Astrocyte of the cerebellum (primary cell): ENCODE measurements at places on chromosomes 11 and 22.

GRCh38 chr11:70324376-70325115 is 54.1 kb downstream of the PPFIA1 start:
- DNase-seq, result no peak

- DNase-seq, result peak; percentile 81
Observed at GRCh38 chr22:26512149-26512793, at the start of gene TFIP11. Gene TFIP11 (minus strand): TSS chr22:26512473. CDS start chr22:26510272, 2,201 bp downstream.

- no peak for DNase-seq
Observed at GRCh38 chr11:114167771-114168448, 108.4 kb downstream of the ZBTB16 start.

DNA sequence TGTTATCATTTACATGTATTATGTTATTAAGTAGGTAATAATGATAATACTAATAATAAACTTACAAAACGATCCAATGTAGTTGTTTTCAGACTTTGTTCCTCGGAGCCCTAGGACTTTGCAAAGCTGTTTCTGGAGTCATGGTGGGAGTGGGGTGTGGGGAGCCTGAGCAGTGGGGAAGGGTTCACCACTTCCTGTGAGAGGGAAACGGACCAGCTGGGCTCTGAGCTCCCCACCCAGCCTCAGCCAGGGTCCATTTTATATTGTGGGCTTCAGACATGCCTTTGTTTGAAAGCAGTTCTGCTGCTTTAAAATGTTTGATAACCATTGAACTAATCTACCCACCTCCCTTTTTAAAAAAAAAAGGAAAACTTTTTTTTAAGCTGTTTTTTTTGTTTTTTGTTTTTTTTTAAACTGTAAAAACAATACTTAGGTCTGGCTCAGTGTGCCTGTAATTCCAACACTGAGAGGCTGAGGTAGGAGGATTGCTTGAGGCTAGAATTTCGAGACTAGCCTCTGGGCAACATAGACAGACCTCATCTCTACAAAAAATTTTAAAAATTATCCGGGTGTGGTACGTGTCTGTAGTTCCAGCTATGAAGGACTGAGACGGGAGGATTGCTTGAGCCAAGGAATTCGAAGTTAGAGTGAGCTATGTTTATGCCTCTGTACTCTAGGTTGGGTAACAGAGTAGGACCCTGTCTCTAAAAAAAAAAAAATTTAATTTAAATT is 7.0 kb downstream of the SERPING1 start:
- no peak for DNase-seq

DNA sequence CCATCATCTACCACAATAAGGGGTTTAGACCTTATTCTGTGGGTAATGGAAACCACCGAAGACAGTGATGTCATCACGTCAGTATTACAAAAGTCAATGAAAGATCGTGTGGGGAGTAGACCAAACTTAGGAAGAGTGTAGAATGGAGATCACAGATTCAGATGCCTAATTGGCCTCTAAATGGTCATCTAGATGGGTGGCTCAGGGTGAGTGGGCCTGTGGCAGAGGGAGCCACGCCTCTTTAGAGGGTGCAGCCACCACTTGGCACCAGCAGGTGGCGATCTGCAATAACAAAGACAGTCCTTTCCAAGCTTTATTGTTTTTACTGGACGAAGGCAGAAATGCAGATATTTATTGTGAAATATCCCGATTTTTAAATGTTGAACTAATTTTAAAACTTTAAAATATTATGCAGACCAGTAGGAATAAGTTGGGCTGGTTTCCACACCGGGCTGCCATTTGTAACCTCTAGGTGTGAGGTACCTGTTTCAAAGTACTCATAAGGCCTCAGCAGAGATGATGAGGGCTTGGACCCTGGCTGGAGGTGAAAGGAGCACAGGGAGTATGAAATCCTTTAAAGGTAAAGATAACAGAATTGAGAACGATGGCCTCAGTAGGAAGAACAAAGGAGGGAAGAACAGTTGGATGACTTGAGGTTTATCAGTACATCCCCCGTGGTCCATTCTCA is 222.0 kb downstream of the DBX1 start:
- no peak for DNase-seq

DNA sequence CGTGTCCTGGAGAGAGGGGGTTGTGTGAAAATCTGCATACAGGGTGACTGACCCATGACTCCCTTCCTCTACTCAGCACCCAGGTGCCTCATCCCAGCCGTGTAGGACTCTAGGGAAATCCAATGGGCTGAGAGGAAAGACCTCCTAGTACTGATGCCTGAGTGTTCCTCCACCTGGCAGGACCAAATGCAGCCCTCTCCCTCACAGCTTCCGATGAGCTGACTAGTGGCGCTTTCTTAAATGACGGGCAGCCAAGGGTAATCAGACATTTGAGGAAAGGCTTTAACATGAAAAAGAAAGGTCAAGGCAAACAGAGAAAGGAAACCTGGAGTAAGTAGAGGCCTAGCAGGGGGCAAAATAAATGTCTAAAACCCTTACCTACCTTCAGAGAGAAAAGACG is 5.0 kb upstream of the KCNJ1 start:
- DNase-seq, result no peak

- no peak for DNase-seq
Observed at GRCh38 chr22:43013355-43014315, 1.3 kb downstream of the PACSIN2 start.

- DNase-seq, result no peak
Observed at GRCh38 chr11:87740968-87741367, 434.3 kb downstream of the RAB38 start.

- DNase-seq, result peak; percentile 60
Observed at GRCh38 chr11:47189100-47189834, 3.0 kb upstream of the PACSIN3 start.

DNA sequence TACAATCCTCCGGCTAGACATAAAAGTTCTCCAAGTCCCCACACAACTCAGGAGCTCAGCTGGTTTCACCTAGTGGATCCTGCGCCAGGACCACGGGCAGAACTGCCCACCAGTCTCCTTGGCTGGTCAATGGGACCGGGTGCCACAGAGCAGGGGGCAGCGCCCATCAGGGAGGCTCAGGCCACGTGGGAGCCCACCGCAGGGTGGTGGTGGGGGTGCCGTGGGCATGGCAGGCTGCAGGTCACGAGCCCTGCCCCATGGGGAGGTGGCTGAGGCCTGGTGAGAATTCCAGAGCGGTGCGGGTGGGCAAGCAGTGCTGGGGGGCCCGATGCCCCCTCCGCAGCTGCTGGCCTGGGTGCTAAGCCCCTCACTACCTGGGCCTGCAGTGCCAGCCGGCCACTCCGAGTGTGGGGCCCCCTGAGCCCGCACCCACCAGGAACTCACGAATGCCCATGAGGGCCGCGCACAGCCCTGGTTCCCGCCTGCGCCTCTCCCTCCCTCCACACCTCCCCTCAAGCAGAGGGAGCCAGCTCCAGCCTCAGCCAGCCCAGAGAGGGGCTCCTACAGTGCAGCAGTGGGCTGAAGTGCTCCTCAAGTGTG is 1091.9 kb upstream of the TENM4 start:
- DNase-seq, result no peak

DNA sequence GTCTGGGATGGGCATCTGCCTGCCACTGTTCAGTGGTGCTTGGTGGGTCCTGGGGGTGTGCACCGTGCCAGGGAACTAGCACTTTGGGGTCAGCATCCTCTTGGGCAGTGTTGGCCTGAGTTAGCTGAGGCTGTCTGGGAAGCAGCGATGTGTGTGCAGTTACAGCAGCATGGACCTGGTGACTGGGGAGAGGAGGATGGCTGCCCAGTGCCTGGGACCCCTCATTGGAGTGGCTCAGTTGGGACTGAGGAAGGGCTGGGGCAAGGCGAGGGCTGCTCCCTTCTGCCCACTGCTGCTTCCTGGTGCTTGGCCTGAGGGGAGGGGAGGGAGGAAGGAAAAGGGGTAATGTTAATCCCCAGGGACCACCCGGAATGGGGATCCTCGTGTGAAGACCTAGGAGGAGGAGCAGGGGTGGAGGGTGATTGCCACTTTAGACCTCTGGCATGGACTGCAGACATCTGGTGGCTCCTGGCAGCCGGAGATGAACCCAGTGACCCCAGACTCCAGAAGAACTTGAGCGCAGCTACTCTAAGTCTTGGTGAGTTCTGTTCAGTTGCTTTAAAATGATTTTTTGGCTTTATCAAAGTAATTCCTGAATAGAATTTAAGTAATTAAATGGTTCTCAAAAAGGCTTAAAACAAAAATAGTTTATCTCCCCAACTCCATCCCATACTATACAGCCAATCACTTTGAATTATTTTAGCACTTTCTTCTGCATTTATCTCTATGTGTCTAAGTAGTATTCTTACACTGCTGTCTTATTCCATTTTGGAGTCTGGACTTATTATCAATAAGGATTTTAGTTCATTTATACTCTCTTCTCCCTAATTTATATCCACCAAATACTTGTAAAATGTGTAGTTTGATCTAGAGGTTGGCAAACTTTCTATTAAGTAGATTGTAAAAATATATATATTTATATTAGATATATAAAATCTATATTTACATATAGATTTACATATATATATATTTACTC is 15.4 kb upstream of the TMEM191C start:
- DNase-seq, result no peak

DNA sequence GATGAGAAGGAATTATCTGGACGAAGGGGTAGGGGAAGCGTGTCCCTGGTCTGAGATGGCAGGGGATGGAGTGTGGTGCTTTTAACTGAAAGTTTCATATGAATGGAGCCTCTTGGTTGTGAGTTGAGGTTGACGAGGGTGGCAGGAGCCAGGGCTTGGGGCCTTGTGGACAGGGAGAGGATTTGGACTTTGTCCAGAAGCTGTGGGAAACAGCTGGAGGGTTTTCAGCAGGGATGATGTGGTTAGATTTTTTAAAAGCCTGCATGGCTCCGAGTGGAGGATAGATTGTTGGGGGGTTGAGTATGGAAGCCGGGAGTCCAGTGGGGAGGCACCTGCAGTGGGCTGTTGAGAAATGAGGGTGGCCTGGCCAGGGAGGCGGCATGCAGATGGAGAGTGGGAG is 24.8 kb downstream of the MYO7A start:
- peak; percentile 20 for DNase-seq

- DNase-seq, result no peak
Observed at GRCh38 chr11:134557571-134558257, 145.7 kb upstream of the B3GAT1 start.

- no peak for DNase-seq
Observed at GRCh38 chr22:44889255-44889878, 120.4 kb downstream of the PHF21B start.

DNA sequence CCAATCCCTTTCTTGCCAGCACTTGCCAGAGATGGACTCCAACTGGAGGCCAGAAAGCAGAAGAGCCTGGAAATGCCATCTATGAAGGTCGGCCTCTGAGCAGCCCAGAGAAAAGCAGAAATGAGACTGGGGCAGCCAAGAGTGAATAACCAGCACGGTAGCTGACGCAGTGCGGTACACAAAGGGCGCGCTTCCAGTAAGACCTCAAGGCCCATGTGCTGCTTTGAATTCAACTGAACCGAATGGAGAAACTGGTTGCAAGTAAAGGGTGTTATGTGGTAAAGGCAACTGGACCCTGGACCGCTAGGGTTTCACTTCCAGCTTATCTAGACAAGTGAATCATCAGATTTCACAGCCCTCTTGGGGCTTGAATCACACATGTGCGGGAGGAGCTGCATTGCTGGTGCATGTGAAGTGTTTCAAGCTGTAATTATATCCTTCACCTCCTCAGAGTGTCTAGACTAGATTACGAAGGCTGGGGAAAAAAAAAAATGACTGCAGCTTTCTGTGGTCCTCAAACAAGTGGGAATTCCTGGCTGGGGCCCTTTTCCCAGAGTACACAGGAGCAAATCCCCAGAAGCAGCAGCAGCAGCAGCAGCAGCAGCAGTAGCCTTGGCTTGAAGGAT is 128.9 kb downstream of the CCDC34 start:
- DNase-seq, result peak; percentile 96

GRCh38 chr22:30830907-30831306 is 136.2 kb downstream of the OSBP2 start:
- DNase-seq, result peak; percentile 89

DNA sequence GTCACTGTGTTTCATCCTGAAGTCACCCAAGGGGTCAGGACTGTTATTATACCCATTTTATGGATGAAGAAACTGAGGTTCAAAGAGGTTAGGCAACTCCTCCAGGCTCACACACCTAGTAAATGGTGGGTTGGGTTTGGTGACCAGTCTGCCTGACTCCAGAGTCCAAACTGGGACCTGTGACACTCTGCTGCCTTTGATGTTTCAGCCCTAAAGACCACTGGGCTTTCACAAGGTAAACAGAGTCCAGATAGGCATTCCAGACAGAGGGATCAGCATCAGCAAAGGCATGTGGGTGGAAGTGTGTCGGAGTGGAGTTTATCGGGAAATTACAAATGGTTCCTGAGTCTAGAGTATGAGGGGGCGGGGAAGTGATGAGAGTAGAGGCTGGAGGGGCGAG is 38.5 kb downstream of the MICAL2 start:
- DNase-seq, result no peak

DNA sequence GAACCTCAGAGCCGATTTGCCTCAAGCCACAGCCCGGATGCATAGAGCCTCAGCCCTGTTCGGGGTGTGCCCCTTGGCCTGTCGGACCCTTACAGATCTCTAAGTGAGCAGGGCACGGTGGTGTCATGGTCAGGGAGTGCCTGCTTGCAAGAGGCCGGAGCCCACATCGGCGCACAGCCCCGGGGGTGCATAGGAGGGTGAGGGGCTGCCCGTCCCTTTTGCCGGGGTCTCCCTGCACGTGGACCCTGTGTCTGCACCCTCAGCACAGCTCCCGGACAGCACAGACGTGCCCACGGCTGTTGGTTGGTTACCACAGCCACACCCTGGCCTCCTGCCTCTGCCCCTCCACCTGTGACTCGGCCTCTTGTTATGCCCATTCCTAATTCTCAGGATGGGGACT is 6.5 kb downstream of the RAB36 start:
- no peak for DNase-seq

DNA sequence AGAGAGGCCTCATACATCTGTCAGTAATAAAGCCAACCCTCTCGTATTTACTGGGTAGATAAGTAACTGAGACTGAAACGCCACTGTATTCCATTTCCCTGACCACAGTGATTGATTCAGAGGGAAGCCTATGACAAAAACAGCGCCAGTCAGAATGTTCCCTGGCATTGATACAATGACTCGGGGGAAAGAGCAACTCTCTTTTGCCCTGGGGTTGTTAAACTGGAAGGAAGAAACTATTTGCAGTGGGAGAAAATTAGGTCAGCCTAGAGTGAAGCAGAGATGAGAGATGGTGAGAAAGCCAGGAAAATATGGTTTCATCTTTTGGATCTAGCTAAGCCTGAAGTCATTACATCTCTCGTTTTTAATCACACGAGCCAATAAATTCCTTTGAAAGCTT is 48.6 kb upstream of the RBFOX2 start:
- no peak for DNase-seq

DNA sequence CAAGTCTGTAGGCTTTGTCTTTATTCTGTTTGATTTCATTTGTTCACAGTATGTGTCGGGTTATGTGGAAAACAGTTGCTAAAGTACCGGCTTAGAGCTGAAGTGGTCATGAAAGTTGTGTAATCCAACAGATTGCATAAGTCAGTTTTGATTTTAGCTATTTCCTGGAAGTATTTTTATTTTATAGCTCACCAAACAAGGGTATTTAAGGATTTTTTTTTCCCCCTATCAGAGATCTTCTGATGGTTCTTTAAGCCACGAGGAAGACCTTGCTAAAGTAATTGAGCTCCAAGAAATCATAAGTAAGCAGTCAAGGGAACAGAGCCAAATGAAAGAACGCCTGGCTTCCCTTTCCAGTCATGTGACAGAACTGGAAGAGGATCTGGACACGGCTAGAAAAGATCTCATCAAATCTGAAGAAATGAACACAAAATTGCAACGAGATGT is 55.9 kb downstream of the PPFIA1 start:
- no peak for DNase-seq

- no peak for DNase-seq
Observed at GRCh38 chr22:23279781-23280180, 99.5 kb downstream of the BCR start.

GRCh38 chr11:6251120-6251733 is 8.4 kb upstream of the CCKBR start:
- DNase-seq, result peak; percentile 50
